A549 treated with DMSO at 1 μM for 4 hours (cell line): ENCODE measurements at places on chromosomes 13 and 19. TPM values are rescaled to one million over a fixed set of nuclear protein-coding genes. Genes with fewer than 3 reads are reported as not detected.

SULT2B1 gene
- total RNA-seq: 14.7 to 18.6 TPM (median 15.6 TPM) in 5 replicates

ZSCAN4 gene
- not detected in 5 replicates for total RNA-seq

ZNF763 gene
- total RNA-seq: not detected in 5 replicates

FGF22 gene
- 0.32 to 0.97 TPM (median 0.76 TPM) in 5 replicates for total RNA-seq

MBD3L3 gene
- not detected in 5 replicates for total RNA-seq

DACH1 gene
- not detected in 5 replicates for total RNA-seq

SLC17A7 gene
- total RNA-seq: 0.49 to 0.63 TPM (median 0.61 TPM) in 5 replicates

TSEN34 gene
- 84.4 to 129 TPM (median 119 TPM) in 5 replicates for total RNA-seq

KLK15 gene
- not detected in 5 replicates for total RNA-seq

KLF16 gene
- 19.6 to 30.3 TPM (median 21.6 TPM) in 5 replicates for total RNA-seq

CATSPERD gene
- not detected in 5 replicates for total RNA-seq

OR4F17 gene
- not detected in 5 replicates for total RNA-seq

SMIM17 gene
- total RNA-seq: 0.12 to 0.15 TPM in 2 of 5 replicates, not detected in the others

LGALS14 gene
- not detected in 5 replicates for total RNA-seq

CLDN10 gene
- total RNA-seq: 0.22 to 0.62 TPM (median 0.35 TPM) in 4 of 5 replicates, not detected in the other

IGSF23 gene
- 0.26 to 0.57 TPM (median 0.40 TPM) in 5 replicates for total RNA-seq

RASAL3 gene
- 0.05 TPM in 1 of 5 replicates, not detected in the others for total RNA-seq

LCP1 gene
- total RNA-seq: 0.14 to 0.26 TPM (median 0.21 TPM) in 5 replicates

PROZ gene
- not detected in 5 replicates for total RNA-seq

DOHH gene
- 11.3 to 21.5 TPM (median 16.8 TPM) in 5 replicates for total RNA-seq

SIAH3 gene
- total RNA-seq: not detected in 5 replicates

NKG7 gene
- total RNA-seq: not detected in 5 replicates

CEACAM7 gene
- total RNA-seq: 0.05 to 0.08 TPM in 2 of 5 replicates, not detected in the others

TMEM238 gene
- 2.3 to 10.5 TPM (median 6.4 TPM) in 5 replicates for total RNA-seq

CEACAM4 gene
- not detected in 5 replicates for total RNA-seq

CEACAM8 gene
- total RNA-seq: not detected in 5 replicates
